SJCRH30 (cell line): ENCODE measurements at places on chromosomes 7 and 10. TPM values are rescaled to one million over a fixed set of nuclear protein-coding genes. Genes with fewer than 3 reads are reported as not detected.

The FGF8 gene
- total RNA-seq = 115 and 123 TPM in 2 replicates

The CCDC172 gene
- total RNA-seq = not detected in 2 replicates

The SIRT1 gene
- 15.7 and 18.2 TPM in 2 replicates for total RNA-seq

The PPP1R3C gene
- total RNA-seq = 5.7 and 5.9 TPM in 2 replicates

The KLF14 gene
- total RNA-seq = 1.2 and 1.6 TPM in 2 replicates

The GPR15LG gene
- not detected in 2 replicates for total RNA-seq

The NUTM2D gene
- 0.59 and 0.89 TPM in 2 replicates for total RNA-seq

The NCF1 gene
- total RNA-seq = not detected in 2 replicates

The LRMDA gene
- 0.24 TPM in 1 of 2 replicates, not detected in the other for total RNA-seq

The OPALIN gene
- total RNA-seq = not detected in 2 replicates
